ENCODE measurements at places on chromosomes 16 and 17.

DNA sequence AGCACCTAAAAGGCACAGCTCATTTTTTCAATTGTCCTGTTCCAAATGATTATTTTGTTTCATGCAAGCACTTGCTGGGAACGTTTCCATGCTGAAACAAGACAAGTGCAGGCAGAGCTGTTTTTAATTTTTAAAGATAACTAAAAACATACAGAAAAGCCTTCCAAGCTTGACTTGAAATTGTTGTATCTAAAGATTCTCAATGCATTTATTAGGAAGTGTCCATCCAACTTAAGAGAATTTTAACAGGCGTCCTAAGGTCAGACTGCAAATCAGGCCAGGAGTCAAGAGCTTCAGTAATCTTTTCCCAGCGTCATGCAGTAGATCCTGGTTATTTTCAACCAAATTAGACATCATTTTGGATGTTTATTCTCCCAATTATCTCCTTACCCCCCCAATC, 702.8 kb downstream of the KCNJ2 start:
- H3K4me3 ChIP-seq: no peak overlapping the region
- no peaks in the 10 kb centered on the region for H3K36me3 ChIP-seq
- no peaks in the 10 kb centered on the region for H3K27me3 ChIP-seq
- H3K4me1 ChIP-seq: no peaks in the 10 kb centered on the region

GRCh38 chr16:57613514-57613913, 14.9 kb upstream of the ADGRG1 start:
- no peaks in the 10 kb centered on the region for H3K4me1 ChIP-seq
- no peaks in the 10 kb centered on the region for H3K36me3 ChIP-seq
- no peak overlapping the region for H3K4me3 ChIP-seq
- H3K27me3 ChIP-seq: no peaks in the 10 kb centered on the region

- H3K4me1 ChIP-seq: peaks cover 20% of the 10 kb centered on the region
- no peaks in the 10 kb centered on the region for H3K36me3 ChIP-seq
- H3K27ac ChIP-seq: peak overlapping the region; percentile 71
- DNase-seq: no peak
Measured at GRCh38 chr16:85437166-85438052, 175.7 kb upstream of the GSE1 start.

DNA sequence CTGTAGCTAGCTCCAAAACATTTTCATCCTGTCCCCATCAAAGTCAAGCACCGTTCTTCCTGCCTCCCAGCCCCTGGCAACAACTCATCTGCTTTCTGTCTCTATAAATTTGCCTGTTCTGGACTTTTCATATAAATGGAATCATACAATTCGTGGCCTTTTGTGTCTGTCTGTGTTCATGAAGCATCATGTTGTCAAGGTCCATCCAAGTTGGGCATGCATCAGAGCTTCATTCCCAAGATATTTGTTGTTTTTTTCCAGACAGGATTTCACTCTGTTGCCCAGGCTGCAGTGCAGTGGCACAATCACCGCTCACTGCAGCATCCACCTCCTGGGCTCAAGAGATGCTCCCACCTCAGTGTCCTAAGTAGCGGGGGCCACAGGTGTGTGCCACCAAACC, 5.9 kb downstream of the SLC5A10 start:
- no peak for DNase-seq
- no peaks in the 10 kb centered on the region for H3K4me1 ChIP-seq
- H3K27me3 ChIP-seq: no peaks in the 10 kb centered on the region
- H3K4me3 ChIP-seq: no peak overlapping the region
- no peak overlapping the region for H3K27ac ChIP-seq

DNA sequence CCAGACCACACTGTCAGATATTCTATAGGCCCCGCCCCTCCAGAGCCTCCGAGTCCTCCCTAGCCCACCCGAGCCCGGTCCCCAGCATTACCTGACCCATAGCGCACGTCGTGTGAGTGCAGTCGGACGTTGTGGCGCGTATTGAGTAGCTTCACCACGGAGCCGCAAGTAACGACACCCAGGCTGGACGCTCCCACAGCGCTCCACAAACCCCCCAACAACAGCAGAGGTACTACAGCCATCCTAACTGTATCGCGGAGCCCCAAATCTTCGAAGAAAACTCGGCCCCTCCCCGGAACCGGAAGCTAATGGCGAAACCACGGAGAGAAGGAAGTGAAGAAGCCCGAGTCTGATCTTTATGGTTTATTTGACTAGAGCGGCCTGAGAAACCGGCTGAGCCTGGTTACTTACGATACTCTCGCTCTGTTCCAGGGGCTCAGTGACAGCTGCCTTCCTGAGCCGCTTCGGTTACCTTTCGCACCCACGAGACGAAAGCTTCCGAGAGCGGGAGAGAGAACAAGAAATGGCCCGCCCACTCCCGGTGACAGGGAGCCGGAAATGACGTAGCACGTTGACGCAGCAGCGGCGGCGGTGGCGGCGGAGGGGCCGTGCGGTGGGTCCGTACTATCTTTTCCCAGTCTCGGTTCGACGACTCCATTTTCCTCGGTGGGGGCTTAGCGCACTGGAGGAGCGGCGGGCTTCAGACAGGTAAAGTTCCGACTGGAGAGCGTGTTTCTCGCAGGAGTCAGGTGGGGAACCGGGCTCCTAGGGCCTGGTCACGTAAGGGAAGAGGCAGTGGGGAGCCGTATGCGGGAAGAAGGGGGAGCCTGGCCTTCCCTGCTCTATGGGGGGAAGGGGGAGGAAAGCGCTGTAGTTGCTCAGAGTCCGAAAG, at the start of the genes SDF2 and SUPT6H:
Gene SDF2 (minus strand): TSS at position 272 of the 892 bp plus-strand sequence. CDS start 30 bp downstream, at position 242.
Gene SUPT6H (plus strand): TSS at position 571 of the 892 bp plus-strand sequence. CDS start 11,197 bp downstream, outside the sequence.
- peak within 1 kb of the TSS; percentile 98 for H3K27ac ChIP-seq
- peaks cover 33% of the 10 kb centered on the region for H3K36me3 ChIP-seq
- no peaks in the 10 kb centered on the region for H3K27me3 ChIP-seq
- H3K4me1 ChIP-seq: peaks cover 16% of the 10 kb centered on the region

DNA sequence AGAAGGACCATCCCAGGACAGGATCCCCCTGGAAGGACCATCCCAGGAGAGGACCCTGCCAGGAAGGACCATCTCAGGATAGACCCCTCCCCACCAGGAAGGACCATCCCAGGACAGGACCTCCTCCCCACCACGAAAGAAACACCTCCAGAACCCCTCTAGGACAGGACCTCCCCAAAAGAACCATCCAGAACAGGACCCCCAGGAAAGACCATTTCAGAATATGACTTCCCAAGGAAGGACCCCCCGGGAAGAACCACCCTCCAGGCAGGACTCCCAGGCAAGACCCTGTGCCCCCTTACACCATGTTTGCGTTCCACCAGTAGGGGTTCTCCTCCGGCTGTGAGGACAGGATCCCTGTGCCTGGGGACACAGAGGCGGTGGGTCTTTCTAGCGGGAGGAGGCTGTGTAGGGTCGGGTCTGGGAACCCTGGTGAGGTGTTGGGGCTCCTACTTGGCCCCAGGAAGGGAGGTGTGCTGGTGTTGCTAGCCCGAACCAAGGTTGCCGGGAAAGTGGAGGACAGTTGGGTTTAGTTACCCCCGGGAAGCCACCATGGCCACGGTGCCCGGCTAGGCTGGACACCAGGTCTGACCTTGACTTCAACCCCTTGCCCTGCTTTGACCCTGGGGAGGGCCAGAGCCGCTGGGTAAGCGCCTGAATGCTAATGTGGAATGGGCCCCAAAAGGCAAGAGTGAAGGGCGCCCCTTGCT, 2.2 kb downstream of the NOTUM start:
- H3K27me3 ChIP-seq: peaks cover 29% of the 10 kb centered on the region
- H3K36me3 ChIP-seq: no peaks in the 10 kb centered on the region
- H3K27ac ChIP-seq: no peak overlapping the region
- no peak overlapping the region for H3K4me3 ChIP-seq
- no peak for DNase-seq

- no peak overlapping the region for H3K27ac ChIP-seq
- H3K4me1 ChIP-seq: peaks cover 6% of the 10 kb centered on the region
- DNase-seq: no peak
Measured at GRCh38 chr16:81523387-81524115, 78.9 kb downstream of the CMIP start.

- no peaks in the 10 kb centered on the region for H3K4me1 ChIP-seq
- H3K27me3 ChIP-seq: no peaks in the 10 kb centered on the region
- H3K36me3 ChIP-seq: no peaks in the 10 kb centered on the region
- H3K4me3 ChIP-seq: no peak overlapping the region
- H3K27ac ChIP-seq: no peak overlapping the region
Measured at GRCh38 chr17:13981881-13982280, 87.4 kb upstream of the COX10 start.

DNA sequence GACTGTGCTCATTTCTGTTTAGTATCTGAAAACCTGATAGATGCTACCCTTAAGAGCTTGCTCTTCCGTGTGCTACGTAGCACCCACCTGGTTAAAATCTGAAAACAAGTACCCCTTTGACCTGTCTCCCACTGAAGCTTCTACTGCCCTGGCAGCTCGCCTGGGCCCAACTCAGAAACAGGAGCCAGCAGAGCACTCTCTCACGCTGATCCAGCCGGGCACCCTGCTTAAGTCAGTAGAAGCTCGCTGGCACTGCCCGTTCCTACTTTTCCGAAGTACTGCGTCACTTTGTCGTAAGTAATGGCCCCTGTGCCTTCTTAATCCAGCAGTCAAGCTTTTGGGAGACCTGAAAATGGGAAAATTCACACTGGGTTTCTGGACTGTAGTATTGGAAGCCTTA, 18.9 kb downstream of the NTAN1 start:
- H3K36me3 ChIP-seq: peaks cover 90% of the 10 kb centered on the region
- no peaks in the 10 kb centered on the region for H3K4me1 ChIP-seq
- no peaks in the 10 kb centered on the region for H3K27me3 ChIP-seq
- H3K27ac ChIP-seq: no peak overlapping the region

DNA sequence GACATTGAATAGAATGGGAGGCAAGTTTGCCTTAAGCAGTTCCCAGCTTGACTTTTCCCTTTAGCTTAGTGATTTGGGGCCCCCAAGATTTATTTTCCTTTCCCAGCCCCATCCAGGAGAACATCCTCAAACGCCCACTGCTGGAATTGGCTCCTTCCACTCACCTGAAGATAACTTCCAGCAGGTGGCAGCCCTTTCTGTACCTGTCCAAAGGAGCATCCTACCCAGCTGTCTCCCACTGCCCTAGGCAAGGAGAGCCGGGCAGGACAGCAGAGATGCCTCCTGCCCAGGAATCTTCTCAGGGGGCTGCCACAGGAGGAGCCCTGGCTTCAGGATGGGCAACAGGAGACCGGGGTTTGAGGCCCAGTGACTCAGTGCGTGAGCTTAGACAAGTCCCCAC, 6.4 kb downstream of the CACNG5 start:
- no peak overlapping the region for H3K27ac ChIP-seq
- no peaks in the 10 kb centered on the region for H3K36me3 ChIP-seq
- H3K27me3 ChIP-seq: no peaks in the 10 kb centered on the region
- no peak for DNase-seq
- no peaks in the 10 kb centered on the region for H3K4me1 ChIP-seq
- H3K4me3 ChIP-seq: no peak overlapping the region

GRCh38 chr17:32904891-32905290, 23.1 kb upstream of the TMEM98 start:
- H3K4me3 ChIP-seq: no peak overlapping the region
- no peak for DNase-seq
- H3K4me1 ChIP-seq: no peaks in the 10 kb centered on the region
- H3K27ac ChIP-seq: no peak overlapping the region
- no peaks in the 10 kb centered on the region for H3K27me3 ChIP-seq
- no peaks in the 10 kb centered on the region for H3K36me3 ChIP-seq

DNA sequence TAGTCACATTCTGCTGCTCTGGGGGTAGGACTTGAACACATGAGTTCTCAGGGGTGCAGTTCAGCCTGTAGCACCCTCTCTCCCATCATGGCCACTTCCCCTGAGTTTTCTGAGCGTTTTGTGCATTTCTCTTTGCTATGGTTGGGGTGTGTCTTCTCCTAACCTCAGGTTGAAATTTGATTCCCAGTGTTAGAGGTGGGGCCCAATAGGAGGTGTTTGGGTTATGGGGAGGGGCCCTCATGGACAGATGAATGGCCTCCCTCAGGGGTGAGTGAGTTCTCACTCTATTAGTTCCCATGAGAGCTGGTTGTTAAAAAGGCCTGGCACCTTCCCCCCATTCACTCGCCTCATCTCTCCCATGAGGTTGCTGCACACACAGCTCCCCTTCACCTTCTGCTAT, 101.1 kb downstream of the FOXL1 start:
- H3K4me3 ChIP-seq: no peak overlapping the region
- no peaks in the 10 kb centered on the region for H3K27me3 ChIP-seq
- DNase-seq: peak; percentile 62
- H3K36me3 ChIP-seq: no peaks in the 10 kb centered on the region
- peak overlapping the region; percentile 93 for H3K27ac ChIP-seq
- peaks cover 3% of the 10 kb centered on the region for H3K4me1 ChIP-seq

- H3K4me3 ChIP-seq: no peak overlapping the region
- H3K36me3 ChIP-seq: no peaks in the 10 kb centered on the region
- no peak overlapping the region for H3K27ac ChIP-seq
- peaks cover 17% of the 10 kb centered on the region for H3K4me1 ChIP-seq
- DNase-seq: no peak
Measured at GRCh38 chr16:84597528-84597896, 20.4 kb downstream of the COTL1 start.

GRCh38 chr16:6048017-6048416, 950.4 kb upstream of the EEF2KMT start:
- H3K36me3 ChIP-seq: no peaks in the 10 kb centered on the region
- H3K27me3 ChIP-seq: no peaks in the 10 kb centered on the region
- no peaks in the 10 kb centered on the region for H3K4me1 ChIP-seq
- no peak overlapping the region for H3K4me3 ChIP-seq
- no peak for DNase-seq

DNA sequence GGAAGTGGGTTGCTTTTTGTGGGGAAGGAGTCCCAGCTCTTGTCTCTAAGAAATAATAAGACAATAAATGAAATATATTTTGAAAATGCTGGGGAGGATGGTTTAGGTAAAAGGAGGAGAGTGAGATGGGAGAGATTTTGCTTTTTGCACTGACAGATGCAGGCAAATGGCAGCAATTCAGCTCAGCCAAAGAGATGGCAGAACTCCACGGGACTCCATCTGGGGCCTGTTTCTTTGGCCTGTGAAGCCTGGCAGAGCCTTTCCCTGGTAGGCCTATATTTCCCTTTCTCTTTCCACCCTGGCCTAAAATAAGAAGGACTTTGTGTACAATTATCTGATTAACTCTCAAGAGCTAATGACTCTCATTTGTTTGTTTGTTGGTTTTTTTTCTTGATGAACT, 1525.1 kb downstream of the CDH11 start:
- H3K4me3 ChIP-seq: no peak overlapping the region
- H3K4me1 ChIP-seq: no peaks in the 10 kb centered on the region
- DNase-seq: no peak
- no peaks in the 10 kb centered on the region for H3K36me3 ChIP-seq
- H3K27me3 ChIP-seq: no peaks in the 10 kb centered on the region

- peaks cover 4% of the 10 kb centered on the region for H3K4me1 ChIP-seq
- H3K4me3 ChIP-seq: no peak overlapping the region
- peaks cover 30% of the 10 kb centered on the region for H3K36me3 ChIP-seq
- H3K27me3 ChIP-seq: no peaks in the 10 kb centered on the region
Measured at GRCh38 chr17:2388020-2388682, 12.7 kb downstream of the MNT start.

All from ascending aorta (tissue), 2 donors.